ENCODE measurements at places on chromosomes 2 and 18.
A peak's percentile ranks its signal among the peaks of the same experiment; 100 is the strongest.

GRCh38 chr2:176150584-176151441 lies 537 bp upstream of the HOXD4 start:
- DNase-seq: no peak

DNA sequence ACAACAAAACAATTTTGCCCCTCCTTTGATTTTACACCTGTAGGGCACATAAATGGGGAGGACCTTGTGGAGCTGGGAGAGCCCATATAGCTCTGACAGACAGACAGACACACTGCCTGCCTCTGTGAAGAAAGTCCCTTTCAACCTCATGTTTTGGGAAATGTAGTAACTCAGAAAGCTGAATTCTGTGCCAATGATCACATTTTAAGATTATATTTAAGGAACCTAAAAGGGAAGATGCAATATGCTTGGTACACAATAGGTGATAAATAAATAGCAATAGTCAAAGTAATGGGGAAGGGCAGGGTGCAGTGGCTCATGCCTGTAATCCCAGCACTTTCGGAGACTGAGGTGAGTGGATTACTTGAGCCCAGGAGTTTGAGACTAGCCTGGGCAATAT lies 446.4 kb upstream of the ID2 start:
- no peak for DNase-seq

GRCh38 chr2:49123600-49123999 lies 30.7 kb downstream of the FSHR start:
- no peak for DNase-seq

DNA sequence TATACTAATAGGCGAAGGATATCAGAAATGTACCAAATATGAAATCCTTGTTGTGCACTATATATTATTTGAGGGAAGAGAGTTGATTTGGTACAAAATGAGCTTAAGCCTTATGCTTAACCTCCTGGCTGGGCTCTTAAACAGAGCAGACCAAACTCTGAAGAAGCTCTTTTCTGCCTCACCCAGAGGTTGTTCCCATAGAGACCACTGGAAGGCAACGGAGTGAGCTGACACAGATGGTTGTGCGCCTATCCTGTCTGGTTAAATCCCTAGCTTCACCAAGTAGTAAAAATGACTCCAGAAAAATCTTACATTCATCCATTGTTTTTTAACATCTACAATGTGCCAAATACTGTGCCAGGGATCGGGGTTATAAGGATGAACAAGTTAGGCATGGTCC lies 55.9 kb upstream of the NOL4 start:
- DNase-seq: no peak

DNA sequence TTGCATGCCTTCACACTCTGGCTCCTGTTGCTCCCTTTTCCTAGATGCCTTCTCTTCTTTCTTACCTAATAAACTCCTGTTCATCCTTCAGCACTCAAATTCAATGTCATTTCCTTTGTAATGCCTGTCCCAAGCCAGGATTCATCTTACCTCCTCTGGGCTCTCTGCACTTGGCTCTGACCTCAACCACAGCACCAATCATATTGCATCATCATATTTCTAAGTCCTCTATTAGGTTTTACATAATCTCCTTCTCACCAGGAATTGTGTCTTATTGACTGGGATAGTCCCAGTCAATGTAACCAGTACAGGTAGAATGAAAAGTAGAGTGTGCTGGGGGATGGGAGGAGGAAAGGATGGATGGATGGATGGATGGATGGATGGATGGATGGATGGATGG lies 187.1 kb downstream of the NRP2 start:
- no peak for DNase-seq

GRCh38 chr18:5983488-5983887 lies 88.2 kb upstream of the TMEM200C start:
- DNase-seq: no peak

GRCh38 chr2:5444854-5445253 lies 247.3 kb upstream of the SOX11 start:
- DNase-seq: no peak

DNA sequence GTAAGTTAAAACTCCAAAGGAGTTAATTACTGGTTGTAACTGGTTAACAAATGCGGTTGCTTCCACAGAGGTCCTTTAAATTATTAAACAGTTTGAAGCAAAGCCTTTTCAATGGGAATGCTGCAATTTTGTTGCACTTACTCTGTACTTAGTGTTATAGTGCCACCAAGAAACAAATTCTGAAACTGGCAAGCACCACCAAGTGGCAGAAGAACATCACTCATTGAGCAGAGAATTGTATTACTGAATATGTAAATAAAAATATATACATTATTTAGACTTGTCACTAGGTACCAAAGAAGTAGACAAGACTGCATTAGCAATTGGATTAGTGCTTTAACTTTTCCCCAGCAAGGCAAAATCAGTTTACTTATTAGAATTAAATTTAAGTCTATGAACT lies 2.6 kb upstream of the TMEFF2 start:
- no peak for DNase-seq

DNA sequence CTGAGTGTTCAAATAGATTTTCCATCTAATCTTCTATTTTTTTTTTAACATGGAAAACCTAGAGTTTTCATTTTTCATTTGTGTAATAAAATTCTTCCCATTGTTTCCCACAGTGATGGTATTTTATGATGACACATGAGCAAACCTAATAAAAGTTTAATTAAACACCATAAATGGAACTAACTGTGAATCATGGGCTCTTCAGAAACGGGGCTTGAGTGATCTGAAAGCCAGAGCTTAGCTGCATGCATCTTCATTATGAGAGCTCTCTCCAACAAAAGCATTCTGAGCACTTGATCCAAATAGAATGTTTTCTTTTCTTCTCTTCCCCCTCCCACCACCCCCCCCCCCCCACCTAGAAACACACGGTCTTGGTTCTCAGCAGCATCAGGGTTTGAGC lies 82.1 kb upstream of the REV1 start:
- DNase-seq: peak; percentile 36

- DNase-seq: no peak
These were observed 55.2 kb downstream of the TMEM247 start for GRCh38 chr2:46534589-46534988.

GRCh38 chr2:108589781-108590180 lies 55.5 kb downstream of the LIMS1 start:
- no peak for DNase-seq

DNA sequence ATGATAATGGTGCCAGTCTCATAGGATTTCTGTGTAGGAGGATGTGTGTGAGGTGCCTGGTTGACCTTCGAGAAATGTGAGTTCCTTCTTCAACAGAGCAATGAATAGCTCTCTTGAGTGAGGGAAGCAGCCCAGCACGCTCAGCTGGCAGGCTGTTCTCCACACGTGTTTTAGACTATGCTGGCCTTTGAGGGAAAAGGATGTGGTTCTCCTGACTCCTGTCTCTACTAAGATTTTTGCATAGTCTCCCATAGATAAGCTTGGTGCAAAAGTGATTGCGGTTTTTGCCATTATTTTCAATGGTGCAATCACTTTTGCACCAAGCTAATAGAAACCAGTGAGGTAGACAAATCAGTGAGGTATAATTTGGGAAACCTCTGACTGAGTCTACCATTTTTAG lies 284.1 kb downstream of the SLC4A3 start:
- no peak for DNase-seq

- no peak for DNase-seq
These were observed 600.6 kb upstream of the SETBP1 start for GRCh38 chr18:44080054-44080453.

DNA sequence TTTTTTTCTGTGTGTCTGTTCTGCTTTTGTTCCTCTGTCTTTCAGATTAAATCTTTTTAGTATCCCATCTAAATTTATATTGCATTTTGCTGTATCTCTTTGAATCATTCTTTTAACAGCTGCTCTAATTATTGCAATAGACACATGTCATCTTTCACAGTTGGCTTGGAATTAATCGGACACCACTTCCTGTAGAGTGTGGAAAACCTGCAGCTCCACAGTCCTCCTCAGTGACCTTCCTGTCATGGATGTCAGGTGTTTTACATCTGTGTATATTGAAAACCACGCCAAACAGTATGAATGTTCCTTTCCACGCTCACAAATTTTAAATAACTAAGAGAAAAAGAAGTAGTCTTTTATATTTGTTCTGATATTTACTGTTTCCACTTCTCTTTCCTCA lies 135.3 kb downstream of the PXDN start:
- DNase-seq: no peak

DNA sequence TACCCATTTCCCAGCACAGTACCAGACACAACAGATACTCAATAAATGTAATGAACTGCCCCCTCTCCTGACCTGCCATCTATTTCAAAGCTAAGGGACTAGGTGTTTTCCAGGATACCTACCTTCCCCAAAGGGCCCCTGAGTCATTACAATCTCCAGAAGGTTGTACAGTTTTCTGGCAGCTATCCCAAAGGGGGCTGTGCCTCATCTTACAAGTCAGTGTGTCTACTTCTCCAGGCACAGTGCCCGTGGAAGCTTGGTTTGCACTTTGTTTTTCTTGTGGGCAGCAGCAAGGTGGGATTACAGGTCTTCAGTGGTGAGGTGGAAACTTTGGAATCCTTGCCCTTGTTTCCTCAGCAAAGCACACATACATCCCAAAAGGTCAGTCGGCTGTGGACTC lies 62.8 kb upstream of the CYP26B1 start:
- DNase-seq: no peak

DNA sequence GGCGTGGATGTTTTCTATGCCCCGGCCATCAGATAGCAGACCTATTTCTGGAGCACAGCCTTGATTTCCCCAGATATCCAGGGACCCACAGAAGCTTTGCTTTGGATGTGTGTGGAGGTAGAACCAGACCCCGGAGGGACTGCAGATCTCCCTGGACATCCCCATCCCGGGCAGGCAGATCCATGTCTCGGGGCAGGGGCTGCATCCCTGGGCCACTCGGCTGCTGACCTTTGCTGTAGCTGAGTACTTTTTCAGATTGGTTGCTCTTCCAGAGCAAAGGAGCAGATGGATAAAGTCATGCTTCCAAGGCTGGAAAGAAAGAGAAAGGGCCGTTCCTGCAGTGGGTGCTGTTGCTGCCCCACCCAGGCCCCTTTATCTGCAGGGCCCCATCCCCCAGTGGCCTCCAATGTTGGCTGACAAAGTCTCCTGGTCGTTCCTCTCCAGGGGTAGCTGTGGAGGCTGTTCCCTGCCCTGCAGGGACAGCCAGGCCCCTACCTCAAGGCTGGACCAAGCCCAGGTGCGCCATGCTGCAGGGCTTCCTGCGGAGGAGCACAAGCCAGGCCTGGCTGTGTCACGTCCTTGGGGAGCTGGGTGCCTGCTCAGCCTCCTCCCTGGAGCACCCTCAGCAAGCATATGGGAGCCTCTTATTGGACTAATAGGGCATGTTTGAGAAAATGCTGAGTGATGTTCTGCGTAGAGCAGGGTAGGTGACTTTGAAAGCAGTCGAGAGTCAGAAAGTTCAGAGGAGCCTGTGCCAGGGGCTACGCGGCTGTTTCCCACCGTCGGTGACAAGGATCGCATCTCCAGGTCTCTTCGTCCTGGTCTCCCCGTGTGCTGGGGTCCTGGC lies 68.4 kb downstream of the TPO start:
- no peak for DNase-seq

GRCh38 chr2:159272156-159272555 lies 14.3 kb downstream of the WDSUB1 start:
- DNase-seq: no peak

GRCh38 chr2:154589514-154589913 lies 109.0 kb upstream of the KCNJ3 start:
- no peak for DNase-seq

DNA sequence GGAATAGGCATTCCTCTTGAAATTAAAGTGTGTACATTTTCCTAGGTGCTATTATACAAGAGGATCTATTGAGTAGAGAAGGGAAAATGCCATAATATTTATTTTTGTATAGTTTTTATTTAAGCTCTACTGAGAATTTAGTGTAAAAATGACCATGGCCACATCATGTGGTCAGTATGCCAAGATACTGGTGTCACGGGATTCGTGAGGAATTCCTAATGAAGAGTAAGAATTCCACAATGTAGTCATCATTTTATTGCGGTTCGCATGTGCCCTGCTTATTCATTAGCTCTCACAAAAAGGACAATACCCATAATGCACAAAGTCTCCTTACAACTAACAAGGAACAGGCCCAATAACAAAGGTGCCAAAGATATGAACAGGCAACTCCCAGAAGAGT lies 39.3 kb upstream of the PARD3B start:
- peak; percentile 93 for DNase-seq

DNA sequence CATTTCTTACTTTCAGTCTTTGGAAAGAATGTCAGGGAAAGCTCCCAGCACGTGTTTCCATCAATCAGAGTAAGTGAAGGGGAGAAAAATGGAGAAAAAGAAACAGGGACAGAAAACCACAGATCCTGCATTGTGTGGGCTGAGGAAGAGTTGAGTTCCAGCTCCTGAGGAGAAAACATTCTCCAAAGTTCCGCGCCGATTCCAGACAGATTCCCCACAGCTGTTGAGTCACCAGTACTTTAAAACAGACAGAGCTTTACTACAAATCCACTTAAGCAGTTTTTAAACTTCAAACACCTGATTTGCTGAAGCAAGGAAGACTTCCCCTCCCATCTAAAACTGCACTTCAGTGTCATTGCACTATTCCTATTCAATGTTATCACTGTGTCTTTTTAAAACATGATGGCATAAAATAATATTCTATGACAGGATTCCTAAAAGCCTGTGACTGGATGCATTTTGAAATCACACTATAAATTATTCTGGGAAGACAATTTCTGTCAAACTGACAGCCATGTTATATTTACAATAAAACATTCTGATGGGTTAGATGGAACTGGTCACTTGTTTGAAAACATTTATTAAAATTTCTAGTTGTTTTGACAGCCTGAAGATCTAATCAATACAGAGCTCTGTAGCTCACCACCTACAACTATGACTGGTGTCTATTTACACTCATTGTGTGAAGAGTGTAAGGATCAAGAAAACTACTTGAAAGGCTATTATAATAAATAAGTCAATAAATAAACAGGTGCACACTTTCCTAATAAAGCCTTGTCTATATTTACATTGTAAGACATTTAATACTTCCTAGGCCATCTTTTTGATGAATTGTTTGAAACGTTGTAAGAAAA lies 40.9 kb downstream of the TCF4 start:
- DNase-seq: peak; percentile 70

- DNase-seq: no peak
These were observed 324.0 kb downstream of the RNF144A start for GRCh38 chr2:7241041-7241745.

DNA sequence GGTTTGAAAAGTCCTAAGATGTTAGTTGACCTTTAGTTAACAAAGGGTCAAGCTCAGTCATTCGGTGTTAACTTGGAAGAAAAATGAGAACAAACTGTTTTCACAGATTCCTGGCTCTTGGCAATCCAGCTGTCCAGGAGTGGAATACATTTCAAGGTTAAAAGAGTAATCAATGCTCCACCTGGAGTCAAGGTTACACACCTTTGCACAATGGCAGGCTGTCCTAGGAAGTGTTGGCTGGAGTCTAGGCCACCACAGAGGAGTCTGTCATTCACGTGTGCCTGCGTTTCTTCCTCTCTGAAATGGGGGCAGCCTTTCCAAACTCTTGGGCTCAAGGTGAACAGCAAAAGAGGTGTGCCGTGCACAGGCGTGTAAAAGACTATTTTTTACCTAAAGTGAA lies 6.3 kb upstream of the ID2 start:
- no peak for DNase-seq

- DNase-seq: peak; percentile 7
These were observed 194.8 kb downstream of the LNPK start for GRCh38 chr2:175807031-175807873.

- peak; percentile 16 for DNase-seq
These were observed 266.8 kb upstream of the CXCR4 start for GRCh38 chr2:136384531-136385303.
